Stimulated activated CD4-positive, alpha-beta T cell treated with anti-CD3 and anti-CD28 coated beads, Interleukin-15, amount 100 ng/mL, for 24 hours (primary cell): ENCODE measurements at places on chromosomes 6 and 20.

DNA sequence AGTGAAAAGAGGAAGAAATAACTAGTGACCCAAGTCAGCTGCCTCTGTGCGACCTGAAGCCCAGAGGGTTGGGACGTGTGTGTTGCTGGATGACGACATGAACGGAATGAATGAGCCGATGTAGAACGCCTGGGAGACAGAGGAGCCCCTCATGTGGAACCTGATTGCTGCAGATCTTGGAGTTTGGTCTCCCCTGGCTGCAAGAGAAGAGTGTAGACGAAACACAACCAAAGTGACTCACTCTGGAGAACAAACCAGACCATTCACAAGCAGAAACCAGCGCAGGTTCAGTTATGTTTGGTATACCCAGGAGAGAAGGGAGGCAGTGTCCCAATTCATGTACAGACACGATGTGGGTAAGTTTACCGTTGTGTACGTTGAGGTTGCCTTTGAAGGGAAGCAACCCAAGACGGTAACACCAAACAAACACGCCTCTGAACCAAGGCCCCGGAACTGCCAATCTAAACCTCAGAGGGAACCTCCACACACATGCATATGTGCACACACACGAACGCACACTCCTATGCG is 265.9 kb downstream of the BMP7 start:
- no peak for DNase-seq

GRCh38 chr6:40328386-40328985 is 258.7 kb downstream of the LRFN2 start:
- DNase-seq: peak; percentile 50

DNA sequence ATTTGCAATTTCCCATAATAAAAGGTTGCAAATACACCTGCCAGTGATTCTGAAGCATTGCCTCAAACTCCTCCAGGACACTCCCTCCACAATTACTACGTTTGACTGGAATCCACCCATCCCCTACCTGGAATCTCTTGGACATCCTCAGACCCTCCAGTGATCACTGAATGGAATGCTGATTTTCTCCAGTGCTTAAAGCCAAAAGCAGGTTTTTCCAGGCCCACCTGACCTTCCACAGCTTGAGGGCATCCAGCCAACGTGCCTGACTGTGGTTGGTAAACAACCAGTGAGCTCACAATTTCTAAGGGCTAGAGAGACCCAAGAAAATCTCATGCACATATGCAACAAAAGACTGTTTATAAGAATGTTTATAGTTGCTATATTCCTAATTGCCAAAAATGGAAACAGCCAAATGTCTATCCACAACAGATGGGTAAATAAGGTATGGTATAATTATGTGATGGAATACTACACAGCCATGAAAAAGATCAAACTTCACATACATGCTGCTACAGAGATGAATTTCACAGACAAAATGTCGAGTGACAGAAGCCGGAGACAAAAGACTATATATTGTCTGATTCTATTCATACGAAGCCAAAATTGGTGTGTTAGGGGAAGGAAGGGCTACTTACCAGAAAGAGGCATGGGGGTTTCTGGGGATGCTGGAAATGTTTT is 147.1 kb upstream of the RREB1 start:
- no peak for DNase-seq

DNA sequence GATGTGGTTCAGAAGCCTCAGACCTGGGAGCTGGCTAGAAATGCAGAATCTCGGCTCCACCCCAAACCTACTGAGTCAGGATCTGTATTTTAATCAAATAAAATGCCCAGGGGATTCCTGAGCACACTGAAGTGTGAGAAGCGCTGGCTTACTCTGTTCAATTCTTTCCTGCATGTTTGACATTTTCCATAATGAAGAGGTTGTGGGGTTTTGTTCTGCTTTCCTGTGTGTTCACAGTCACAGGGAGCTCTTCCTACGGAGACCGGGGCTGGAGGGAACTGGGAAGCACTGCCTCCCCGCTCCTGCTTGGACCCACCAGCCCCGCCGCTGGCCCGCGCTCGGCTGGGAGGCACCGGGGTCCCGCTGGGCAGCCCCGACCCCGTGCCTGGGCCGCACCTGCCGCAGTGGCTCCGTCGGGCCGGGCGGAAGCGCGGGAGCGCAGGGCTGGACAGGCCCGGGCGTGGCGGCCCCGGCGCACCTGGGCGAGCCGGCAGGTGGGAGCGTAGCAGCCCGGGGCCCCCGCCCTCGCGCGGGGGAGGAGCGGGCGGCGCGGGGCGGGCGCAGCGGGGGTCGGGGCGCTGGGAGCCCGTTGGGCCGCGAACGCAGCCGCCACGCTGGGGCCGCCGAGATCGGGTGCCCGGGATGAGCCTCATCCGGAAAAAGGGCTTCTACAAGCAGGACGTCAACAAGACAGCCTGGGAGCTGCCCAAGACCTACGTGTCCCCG is at the start of gene MAPK13:
TSS of gene MAPK13 (plus strand) at position 573 of the 726 bp plus-strand sequence. CDS start at position 643, 70 bp downstream.
- DNase-seq: peak; percentile 55
